RWPE1 (cell line): ENCODE measurements at places on chromosomes 3 and 15.

DNA sequence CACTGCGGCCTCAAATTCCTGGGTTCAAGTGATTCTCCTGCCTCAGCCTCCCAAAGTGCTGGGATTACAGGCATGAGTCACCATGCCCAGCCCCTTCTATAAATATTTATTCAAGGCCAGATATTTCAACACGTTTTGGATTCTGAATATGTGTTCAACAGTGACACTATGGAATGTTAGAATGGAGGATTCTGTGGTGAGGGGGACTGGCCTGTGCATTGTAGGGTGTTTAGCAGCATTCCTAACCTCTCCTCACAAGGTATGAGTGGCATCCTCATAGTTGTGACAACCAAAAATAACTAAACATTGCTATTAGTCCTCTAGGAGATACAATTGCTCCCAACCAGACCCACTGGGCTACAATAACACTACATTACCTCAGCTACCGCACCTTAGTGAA is 104.0 kb upstream of the ATP10A start:
- no peak for DNase-seq

- peak; percentile 43 for DNase-seq
Measured at GRCh38 chr3:192467230-192468140, 259.9 kb downstream of the FGF12 start.

GRCh38 chr3:196219970-196220311 is 3.6 kb downstream of the SLC51A start:
- no peak for DNase-seq

GRCh38 chr15:101499863-101500713 is 10.6 kb upstream of the PCSK6 start:
- no peak for DNase-seq

DNA sequence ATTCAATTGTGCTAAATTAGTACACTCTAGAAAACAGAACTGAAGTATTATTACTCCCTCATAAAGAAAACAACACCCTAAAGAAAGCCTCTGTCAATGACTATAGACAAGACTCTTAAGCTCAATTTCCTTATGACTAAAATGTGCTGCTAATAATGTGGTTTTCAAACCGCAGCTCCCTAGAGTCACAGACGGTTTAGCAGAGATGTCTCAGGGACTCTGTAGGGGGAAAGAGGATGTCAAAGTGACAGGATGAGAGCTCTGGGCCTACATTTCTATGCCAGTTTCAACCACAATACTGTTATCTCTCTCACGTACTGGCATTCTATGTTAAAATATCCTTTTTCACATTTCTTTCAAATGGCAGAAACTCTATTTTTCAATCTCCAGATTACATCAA is 37.6 kb upstream of the WDR49 start:
- no peak for DNase-seq

- DNase-seq = no peak
Measured at GRCh38 chr15:101280007-101280406, 2.7 kb upstream of the SELENOS start.

DNA sequence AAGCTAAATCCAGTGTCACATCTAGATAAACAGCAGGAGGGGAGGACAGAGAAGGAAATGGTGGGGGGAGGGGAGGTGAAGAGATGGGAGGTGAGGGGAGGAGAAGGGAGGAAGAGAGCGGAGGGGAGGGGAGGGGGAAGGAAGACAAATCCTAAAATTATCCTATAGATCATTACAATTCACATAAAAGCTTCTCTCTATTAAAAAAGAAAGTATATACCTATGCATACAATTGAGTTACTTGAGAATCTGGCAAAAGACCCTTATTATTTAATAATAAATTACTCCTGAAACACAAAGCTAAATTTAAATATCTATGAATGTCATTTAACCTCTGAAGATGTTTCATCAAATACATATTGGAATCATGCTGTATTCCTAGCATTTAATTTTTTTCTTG is 303.9 kb downstream of the MAGI1 start:
- DNase-seq = no peak

DNA sequence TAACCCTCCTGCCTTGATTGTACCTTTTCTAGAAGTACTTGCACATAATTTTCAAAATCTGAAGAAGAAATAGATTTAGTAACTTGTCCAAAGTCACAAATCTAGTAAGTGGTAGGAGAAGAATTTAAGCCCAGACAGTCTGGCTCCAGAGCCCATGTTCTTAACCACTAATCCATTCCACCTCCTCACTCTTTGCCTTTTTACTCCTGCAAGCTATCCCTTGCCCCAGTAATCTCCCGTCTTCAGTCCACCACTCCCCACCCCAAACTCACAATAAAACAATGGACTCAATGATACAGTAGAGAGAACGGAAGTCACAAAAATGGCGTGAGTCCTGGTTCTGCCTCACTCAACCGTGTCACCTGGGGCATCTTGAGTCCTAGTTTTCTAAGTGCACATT is 48.7 kb downstream of the SETMAR start:
- no peak for DNase-seq

GRCh38 chr3:43035801-43036365 is 56.8 kb downstream of the GASK1A start:
- DNase-seq = no peak

- DNase-seq = no peak
Measured at GRCh38 chr3:152319831-152320617, 51.3 kb downstream of the MBNL1 start.

DNA sequence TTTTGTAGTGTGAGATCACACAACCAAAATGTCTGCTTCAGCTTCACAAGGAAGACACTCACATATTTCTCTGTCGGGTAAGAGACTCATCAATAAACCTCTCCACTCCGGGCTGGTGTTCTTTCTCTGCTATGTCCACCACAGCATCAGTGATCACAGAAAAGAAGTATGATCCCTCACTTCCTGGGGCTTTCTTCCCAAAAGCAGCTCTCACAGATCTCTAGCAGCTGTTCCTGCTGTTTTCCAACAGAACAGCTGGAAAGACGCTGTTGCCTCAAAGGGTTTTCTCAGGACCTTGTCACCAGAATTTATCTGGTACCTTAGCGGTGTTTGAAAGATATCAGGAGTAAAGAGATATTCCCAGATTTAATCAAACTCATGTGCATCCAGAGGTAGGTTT is 46.4 kb downstream of the GATM start:
- no peak for DNase-seq

- no peak for DNase-seq
Measured at GRCh38 chr3:176041812-176042211, 1155.5 kb downstream of the TBL1XR1 start.

- DNase-seq = no peak
Measured at GRCh38 chr3:26368312-26368711, 254.3 kb upstream of the LRRC3B start.

DNA sequence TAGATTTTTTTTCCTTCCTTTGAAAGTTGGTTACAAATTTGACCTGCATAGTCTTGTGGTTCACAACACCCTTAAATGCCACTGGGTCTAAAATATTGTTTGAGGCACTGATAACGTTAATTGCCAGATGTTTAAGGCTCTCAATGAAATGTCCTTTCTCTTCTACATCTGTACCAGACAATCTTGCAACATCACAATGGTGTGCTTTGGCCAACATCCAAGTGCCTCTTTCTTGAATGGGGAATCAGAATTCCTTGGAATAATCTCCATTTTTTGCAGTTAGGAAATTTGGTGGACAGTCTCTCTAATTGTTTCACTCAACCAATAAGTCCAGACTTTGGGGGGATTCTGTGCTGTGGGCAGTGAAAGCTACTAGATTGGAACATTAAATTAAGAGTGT is 26.0 kb upstream of the PEX5L start:
- DNase-seq = no peak

DNA sequence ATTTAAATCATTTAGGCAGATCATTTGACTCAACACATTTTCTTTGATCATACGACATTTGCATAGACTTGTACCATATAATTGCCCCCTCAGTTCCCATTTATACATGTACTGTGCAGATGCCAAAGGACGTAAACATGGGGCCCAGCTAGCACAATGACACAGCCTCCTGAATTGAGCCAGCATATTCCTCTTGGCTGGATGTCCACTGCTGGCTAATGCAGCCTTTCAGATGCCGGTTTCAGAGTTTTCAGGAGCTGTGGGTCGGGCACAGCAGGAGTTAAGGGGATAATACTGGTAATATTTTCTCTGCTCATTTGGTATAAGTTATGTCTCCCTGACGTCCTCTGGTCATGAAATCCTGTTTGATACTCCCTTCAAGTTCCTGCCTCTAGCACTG is 39.4 kb downstream of the KAT2B start:
- no peak for DNase-seq

DNA sequence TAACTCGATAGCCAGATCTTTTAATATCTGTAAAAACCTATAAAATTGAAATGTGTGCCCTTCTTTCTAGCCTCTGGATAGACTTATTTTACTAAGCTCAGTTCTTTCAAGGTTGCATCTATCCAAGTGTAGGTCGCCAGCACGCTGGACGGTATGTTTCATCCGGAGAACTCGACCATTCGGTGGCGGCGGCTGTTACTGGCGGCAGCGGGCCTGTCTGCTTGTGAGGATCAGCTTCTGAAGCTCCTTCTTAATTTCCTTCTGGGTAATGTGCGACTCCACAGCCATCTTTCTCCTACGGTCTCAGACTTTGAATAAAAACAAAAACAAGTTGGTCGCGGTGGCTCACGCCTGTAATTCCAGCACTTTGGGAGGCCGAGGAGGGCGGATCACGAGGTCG is 4.1 kb downstream of the PP2D1 start:
- DNase-seq = no peak

GRCh38 chr3:31546162-31546561 is 13.4 kb downstream of the STT3B start:
- no peak for DNase-seq

GRCh38 chr3:102400142-102400541 is 34.7 kb upstream of the ZPLD1 start:
- DNase-seq = no peak

DNA sequence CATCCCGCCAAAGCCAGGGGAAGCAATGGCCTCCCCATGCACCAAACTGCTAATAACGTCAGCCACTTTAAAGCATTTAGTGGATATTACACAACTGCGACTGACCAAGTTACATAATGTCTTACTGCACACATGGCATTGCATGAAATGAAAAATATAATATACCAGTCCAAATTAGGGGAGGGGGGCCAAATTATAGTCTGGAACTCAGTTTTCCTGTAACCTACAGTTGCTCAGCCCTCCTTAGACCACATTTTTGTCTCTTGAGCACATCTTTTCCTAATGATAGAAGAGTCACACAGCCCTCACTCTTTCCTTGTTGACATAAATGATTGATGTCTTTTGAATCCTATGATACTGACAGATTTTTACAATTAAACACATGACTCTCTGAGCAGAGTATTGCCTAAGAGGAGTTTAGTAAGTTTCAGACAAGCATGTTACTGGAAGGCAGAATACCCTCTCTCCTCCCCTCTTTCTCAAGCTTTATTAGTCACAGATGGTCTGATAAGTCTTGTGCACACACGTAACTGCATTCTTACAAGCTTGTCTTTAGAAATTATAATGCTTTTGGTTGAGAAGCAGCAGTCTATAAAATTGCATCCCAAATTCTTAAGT is 1.1 kb upstream of the PLD1 start:
- DNase-seq = peak; percentile 91

DNA sequence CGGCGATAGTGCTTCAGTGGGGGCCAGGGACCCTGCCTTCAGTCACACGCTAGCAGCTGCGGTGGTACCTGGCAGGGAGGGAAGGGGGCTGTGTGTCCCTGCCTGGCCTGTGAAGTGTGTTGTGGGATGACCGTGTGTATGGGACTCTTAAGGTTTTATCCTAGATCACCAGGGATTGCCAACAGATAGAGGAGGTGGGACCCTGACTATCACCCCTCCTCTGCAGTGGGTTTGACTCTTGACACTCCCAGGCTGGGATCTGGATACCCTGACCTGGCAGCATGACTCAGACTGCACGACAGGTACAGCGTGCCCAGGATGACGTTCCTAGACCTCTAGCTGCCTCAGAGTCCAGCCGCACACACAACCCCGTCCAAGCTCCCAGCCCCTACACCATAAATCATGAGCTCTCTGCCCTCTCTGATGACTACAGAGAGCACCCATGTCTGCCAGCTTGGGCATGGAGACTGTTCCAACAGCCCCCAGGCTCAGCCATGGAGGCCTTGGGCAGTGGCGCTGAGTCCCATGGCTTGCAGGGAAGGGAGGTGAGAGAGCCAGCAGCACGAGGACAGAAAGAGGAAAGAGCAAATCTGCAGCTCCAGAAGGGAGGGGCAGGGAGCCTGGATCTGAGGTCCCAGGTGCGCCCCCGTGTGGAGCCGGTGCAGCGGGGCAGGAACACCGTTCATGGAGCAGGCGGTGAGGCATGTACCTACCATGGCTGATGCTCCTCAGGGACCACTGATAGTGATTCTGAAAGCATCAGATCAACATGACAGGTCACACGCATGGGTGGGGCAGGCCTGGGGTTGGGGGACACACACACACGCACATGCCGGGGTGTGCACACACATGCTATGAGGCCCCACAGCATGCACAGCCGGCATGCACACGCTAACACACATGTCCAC is 71.0 kb downstream of the ADAMTS7 start:
- no peak for DNase-seq

DNA sequence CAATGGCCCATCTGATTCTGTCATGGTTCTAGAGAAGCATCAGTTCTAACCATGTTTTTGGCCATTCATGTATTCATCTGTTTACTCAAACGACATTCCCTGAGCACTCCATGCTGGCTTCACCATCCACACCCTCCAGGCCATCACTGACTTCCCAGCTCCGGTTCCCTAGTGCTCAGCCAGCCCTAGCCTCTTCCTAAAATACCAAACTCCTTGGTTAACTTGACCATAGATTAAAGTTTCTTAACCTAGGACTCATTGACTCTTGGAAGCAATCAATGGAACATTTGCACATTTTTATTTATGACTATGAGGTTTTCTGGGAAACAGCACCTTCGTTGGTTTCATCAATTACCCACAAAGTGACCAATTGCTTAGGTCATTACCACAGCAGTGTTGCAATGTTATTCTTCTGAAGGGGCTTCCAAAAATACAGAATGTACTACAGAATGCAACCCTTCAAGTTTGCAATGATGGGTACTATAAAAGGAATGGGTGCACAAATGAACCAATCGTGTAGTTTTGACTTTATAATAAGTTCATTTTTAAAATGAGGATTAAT is 27.2 kb upstream of the SLC25A36 start:
- no peak for DNase-seq

DNA sequence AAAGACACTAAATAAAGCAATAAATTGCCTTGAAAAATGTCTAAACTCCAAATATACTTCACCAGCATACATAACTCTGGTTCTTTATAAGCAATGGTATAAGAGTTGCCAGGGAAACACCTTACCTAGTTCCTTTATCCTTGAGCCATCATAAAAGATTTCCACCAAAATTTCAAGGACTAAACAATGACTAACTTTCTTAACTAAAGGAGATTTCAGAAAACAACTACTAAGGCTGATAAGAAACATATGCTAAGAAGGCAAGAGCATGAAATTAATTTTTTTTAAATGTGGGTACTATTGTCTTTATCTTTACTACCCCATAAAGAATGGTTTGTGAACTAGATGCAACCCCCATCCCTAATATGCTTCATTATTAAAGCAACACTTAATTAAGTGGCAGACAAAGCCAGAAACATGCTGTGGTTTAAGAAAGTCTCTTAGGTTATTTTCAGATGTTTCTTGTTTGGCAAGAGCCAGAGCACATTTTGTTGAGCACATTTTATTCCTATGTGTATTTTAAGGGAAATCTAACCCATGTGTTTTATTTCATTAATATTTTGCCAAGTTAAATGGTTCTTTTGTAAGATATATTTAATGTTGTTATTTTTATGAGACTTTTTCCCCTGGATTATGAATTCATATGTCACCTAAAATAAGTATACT is 17.4 kb upstream of the VEPH1 start:
- DNase-seq = no peak
